CD4-positive, alpha-beta T cell treated with Interleukin-6 at 100 ng/mL for 8 hours (primary cell): ENCODE measurements at places on chromosomes 3 and 15.

- no peak for DNase-seq
Observed at GRCh38 chr3:129867506-129868124, 25.9 kb downstream of the TMCC1 start.

- no peak for DNase-seq
Observed at GRCh38 chr3:112639455-112640225, 1.3 kb downstream of the CCDC80 start.

- DNase-seq = no peak
Observed at GRCh38 chr15:27851858-27852210, 247.3 kb downstream of the OCA2 start.

- DNase-seq = peak; percentile 77
Observed at GRCh38 chr3:38453075-38453912, at the start of gene ACVR2B. ACVR2B (plus strand) TSS chr3:38453890; CDS start chr3:38454323, 433 bp downstream.

DNA sequence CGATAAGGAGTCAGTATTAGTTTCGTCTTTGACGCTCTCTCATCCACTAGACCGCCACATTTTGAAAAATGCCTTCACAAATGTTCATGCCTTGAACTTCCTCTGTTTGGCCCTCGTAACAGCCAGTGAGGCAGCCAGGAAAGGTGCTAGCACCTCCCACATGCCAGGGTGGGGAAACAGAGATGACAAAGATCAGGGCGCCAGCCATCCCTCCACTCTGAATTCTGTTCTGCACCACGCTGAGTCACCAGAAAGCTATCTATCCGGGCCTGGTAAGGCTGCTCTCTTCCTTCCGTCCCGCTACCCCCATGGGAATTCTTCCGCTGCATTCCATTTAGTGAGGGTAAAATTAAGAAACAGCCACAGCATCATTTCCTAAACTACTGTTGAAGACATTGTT is 31.3 kb upstream of the BCL2L10 start:
- no peak for DNase-seq

DNA sequence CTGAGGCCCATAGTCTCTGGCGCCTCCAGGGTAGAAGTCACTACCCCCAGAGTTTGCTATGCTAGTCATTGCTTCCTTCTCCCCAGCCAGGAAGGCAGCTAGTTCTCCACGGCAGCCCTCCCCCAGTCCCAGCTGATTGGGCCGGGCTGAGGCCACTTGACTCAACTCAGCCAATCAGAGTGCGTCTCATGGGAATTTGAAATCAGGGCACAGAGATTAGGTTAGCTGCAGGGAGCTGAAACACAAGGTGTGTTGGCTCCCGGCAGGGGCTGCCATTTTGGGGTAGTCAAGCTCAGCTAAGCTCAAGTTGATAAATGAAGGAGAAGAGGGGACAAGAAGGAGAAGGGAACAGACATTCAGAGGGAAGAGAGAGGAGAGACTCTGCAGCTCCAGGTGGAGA is 32.8 kb downstream of the LINGO1 start:
- DNase-seq = no peak

GRCh38 chr3:194841515-194841841 is 155.8 kb downstream of the FAM43A start:
- DNase-seq = no peak

DNA sequence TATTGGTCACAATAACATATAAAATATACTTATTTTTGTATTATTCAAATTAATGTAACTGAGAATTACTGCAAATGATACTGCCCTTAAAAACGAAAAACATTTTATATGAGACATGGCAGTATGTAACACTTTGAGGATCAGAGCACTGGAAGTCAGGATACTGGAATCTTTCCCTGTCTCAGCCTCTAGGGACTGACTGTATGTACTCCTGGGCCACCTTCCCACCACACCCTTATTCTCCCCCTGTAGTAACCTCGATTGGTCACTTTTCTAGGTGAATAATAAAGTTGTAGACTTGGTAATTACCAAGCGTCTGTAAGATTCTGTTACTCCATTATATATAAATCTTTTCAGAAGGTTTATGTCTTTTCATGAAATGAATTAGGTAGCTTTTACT is 43.0 kb downstream of the LRRC49 start:
- DNase-seq = no peak

DNA sequence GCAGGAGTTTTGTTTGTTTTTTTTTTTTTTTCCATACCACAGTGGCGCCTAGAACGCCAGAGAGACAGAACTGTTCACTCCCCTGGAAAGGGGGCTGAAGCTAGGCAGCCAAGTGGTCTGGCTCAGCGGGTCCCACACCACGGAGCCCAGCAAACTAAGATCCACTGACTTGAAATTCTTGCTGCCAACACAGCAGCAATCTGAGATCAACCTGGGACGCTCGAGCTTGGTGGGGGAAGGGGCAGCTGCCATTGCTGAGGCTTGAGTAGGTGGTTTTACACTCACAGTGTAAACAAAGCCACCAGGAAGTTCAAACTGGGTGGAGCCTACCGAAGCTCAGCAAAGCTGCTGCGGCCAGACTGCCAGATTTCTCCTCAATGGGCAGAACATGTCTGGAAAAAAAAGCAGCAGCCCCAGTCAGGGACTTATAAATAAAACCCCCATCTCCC is 29.8 kb downstream of the SPICE1 start:
- DNase-seq = peak; percentile 11

DNA sequence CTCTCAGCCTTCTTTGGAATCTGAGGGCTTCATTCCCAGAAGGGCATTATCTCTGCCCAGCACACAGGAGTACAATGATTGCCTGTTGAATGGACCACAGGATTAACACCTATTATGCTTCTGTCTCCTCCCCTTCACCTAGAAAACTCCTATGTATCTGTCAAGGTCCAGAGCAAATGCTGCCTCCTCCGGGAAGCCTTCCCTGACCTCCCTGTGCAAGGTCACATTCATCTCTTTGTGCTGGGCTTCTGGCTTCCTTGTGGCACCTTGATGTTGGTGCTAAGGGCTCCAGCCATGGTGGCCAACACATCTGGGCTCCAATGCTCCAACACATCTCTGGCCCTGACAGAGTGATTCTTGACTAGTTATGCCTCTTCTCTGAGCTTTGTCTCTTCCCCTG is 49.9 kb upstream of the ATP2B2 start:
- no peak for DNase-seq

- DNase-seq = no peak
Observed at GRCh38 chr3:44396200-44397171, 57.9 kb downstream of the TCAIM start.

GRCh38 chr3:196557236-196557635 is 11.1 kb downstream of the WDR53 start:
- DNase-seq = no peak

GRCh38 chr3:194489736-194490612 is 3.2 kb upstream of the ATP13A3 start:
- no peak for DNase-seq
